ENCODE measurements at places on chromosomes 1 and 21.
A peak's percentile ranks its signal among the peaks of the same experiment; 100 is the strongest.

DNA sequence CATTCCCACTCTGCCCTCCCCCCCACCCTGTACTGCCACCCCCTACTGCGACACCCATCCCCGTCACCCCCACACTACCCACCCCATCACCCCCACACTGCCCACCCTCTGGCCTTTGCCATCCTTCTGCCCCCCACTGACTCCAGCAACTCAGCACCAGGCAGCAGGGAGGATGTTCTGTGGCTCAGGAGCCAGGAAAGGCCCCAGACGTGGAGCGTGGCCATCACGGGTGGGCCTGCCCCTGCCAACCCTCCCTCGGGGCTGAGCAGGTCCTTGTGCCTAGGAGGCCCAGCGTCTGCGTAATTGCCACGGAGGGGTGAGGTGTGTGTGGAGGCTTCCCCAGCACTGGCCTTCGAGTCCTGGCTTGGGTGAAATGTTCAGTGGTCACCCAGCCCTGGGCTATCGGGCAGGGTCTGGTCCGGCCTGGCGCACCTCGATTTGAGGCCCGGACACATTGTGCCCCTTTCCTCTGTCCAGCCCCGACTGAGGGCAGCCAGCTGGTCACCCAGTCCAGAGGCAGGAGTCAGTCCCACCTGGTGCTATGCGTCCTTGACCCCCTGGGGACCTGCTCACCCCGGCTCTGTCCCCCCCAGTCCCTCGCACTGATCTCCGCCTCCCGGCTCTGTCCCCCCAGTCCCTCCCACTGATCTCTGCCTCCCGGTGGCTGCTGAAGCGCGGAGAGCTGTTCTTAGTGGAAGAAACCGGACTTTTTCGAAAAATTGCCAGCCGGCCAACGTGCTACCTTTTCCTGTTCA is 23.0 kb downstream of the ARHGEF16 start:
- DNase-seq = no peak

- peak; percentile 47 for DNase-seq
Observed at GRCh38 chr1:156359973-156360372, 9.0 kb upstream of the RHBG start.

- DNase-seq = peak; percentile 1
Observed at GRCh38 chr1:157496121-157496526, 56.2 kb downstream of the FCRL5 start.

DNA sequence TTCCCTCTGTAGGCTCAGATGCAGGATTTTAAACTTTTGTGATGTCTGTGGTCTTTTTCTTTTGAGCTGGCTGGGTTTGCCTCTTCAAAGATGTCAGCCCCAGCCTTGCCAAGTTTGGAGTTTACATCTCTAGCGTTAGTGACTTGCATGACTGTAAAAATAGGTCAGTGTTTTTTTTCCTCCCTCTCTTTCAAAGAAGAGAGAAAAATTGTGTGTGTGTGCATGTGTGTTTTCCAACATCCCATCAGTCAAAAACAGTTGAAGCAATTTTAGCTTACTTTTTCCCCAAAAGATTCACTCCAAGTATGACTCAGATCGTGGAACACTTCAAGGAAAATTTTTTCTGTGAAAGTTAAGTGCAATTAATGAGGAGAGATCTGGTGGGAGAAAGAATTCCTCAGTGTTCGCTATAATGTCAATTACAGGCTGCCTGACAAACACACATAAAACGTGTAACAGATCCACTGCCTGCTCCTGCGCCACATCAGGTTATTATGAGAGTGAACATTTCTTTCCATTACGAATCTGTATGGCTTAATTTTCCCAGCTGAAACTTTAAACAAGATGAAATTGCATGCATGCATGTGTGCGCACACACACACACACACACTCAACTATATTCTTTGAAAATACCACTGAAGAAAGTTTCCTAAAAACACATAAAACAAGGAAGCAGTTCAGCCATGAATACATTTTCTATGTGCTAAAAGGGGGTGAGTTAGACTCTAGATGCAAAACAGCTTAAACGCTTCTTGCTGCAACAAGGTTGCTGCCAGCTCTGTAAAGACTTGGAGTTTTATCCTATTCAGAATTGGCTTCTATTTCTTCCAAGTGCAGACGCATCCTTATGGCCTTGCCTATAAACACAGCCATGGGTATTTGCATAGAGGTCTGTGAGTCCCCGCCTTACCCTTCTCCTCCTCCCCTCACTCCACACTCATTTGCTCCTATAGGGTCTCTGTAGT is 55.5 kb downstream of the TLR5 start:
- DNase-seq = no peak

- no peak for DNase-seq
Observed at GRCh38 chr21:45970674-45971615, 10.6 kb upstream of the COL6A1 start.

DNA sequence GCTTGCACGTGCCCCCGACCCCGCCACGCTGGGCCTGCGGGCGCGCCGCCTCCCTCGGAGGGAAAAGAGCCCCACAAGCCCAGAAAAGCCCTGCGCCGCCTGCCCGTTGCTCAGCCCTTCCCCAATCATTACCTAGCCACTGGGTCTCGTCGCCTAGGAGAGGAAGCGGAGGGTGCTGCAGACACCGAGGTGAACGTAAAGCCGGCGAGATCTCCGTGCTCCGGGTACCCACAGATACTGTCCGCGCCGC is at the start of gene ENO1:
Gene ENO1, minus strand, starts transcription at position 239 of the 250 bp plus-strand sequence. CDS start 3,778 bp downstream, outside the sequence.
- DNase-seq = no peak

DNA sequence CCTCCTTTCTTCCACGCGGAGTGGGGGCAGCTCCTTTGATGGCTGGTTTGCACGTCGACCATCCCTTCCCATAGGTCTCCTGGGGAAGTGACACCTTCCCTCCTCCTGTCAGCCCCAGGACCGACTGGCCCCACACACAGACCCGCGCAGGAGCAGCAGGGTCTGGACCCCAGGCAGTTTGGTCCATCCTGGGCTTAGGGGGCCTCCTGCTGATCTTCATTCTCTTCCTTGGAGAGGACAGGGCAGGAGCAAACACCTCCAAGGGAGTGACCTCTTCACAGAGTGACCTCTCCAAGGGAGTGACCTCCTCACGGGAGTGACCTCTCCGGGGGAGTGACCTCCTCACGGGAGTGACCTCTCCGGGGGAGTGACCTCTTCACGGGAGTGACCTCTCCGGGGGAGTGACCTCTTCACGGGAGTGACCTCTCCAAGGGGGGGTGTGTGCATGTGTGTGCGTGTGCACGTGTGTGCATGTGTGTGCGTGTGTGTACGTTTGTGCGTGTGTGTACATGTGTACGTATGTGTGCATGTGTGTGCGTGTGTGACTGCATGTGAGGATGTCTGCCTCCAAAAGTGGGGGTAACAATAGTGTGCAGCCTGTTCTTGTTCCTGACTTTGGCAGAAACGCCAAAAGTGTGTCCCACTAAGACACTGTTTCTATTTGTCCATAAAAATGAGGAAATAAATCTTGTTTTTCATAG is 29.8 kb downstream of the COL6A1 start:
- DNase-seq = no peak
